ENCODE measurements at places on chromosomes 2 and 18. TPM values are rescaled to one million over a fixed set of nuclear protein-coding genes. Genes with fewer than 3 reads are reported as not detected.

Gene TNFAIP6
- 1.9 TPM for total RNA-seq

Gene DSC2
- 5.1 TPM for total RNA-seq

Gene AQP12B
- total RNA-seq, result not detected

Gene OTOS
- not detected for total RNA-seq

Gene CCT7
- 237 TPM for total RNA-seq

Gene NAT8
- not detected for total RNA-seq

GRCh38 chr18:29172756-29173067 lies 995.8 kb upstream of the CDH2 start:
- DNase-seq, result no peak

DNA sequence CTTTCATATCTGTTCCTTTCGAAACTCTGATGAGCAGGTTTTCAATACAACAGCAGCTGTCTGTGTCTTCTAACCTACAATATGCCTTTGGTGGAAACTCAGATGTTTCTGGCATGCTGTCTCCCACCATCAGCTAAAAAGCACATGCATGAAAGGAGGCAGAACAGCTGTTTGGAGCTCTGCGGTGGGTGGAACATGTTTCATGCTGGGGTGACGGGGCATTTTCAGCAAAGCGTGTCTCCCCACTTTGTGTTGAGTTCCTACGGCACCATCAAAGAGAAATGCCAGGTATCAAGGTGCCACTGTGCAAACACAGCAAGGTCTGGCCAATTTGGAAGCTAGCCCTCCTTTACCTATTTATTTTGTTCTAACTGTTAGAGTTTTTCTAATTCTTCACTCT lies 290.1 kb downstream of the CLIP4 start:
- DNase-seq, result no peak

DNA sequence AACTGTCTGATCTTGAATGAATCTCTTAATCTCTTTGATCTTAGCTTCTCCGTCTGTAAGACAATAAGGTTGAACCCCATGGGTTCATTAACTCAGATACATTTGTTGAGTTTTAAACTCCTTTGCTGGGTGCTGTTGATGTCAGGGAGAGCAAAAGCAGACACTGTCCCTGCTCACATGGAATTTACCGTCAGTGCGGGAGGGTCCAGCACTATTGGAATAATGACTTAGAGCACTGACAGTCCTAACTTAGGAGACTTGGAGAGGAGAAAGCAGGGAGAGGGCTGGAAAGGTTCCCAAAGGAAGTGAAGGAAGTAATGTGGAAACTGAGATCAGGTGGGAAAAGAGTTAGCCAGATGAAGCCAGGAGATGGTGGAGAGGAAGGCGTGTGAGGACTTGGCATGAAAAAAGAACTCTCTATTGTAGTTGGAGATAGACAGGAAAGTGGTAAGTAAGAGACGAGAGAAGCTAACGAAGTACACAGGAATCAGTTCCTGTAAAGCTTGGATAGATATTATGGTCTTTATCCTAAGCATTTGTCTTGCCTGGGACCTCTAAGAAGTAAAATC lies 141.4 kb upstream of the SERTAD2 start:
- no peak for DNase-seq

- no peak for DNase-seq
Observed at GRCh38 chr2:52613064-52613463, 1154.5 kb upstream of the CHAC2 start.

- DNase-seq, result no peak
Observed at GRCh38 chr2:241061275-241061674, 40.8 kb downstream of the MTERF4 start.

DNA sequence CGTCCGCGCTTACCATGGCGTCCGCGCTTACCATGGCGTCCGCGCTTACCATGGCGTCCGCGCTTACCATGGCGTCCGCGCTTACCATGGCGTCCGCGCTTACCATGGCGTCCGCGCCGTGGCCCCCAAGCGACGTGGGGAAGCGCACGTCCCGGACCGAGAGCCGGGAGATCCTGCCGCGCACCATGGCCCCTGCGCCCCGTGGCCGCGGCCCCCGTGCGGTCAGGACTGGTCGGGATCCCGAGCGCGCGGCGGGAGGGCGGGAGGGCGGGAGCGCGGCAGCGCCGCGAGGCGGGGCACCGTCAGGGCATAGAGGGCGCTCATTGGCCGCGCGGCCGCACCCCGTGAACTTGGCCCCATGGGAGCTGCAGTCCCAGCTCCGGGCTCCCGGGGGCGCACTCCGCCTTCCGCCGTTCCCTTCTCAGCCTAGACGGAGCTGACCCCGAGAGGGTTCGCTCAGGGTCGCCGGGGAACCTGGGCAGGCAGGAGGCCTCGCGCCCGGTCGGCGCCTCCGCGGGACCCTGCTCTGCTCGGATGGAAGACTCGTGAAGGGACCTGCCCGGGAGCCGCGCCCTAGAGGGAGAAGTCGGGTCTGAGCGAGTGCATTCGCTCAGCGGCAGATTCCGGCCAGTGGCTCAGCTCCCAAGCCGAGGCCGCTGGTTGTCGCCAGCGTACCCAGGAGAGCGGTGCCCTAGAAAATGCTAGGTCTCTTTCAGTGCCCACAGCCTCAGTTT lies at the start of gene ENOSF1:
Gene ENOSF1 (minus strand): TSS at position 230 of the 734 bp plus-strand sequence. CDS start 43 bp downstream, at position 187.
- peak; percentile 90 for DNase-seq

GRCh38 chr2:113276761-113277425 lies 1.8 kb downstream of the PAX8 start:
- DNase-seq, result no peak

DNA sequence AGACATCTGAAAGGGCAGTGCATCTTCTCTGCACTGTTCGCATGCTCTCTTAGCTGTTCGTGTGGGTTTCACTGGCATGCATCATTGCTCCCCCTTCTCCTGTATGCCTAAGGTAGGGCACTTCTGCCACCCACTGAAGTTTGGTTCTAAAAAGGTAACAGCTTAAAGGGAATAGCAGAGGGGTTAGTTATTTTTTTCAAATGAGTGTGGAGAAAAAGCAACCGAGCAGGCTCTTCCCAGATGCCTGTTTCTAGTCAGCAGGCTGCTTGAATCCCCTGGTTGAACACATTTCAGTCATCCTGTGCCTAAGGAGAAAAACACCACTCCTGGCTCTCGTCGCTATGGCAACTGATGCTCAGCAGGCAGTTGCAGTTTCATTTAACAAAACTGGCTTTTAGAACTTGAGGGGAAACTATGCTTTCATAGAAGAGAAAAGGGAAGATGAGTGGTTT lies 69.8 kb upstream of the GALNT3 start:
- no peak for DNase-seq

DNA sequence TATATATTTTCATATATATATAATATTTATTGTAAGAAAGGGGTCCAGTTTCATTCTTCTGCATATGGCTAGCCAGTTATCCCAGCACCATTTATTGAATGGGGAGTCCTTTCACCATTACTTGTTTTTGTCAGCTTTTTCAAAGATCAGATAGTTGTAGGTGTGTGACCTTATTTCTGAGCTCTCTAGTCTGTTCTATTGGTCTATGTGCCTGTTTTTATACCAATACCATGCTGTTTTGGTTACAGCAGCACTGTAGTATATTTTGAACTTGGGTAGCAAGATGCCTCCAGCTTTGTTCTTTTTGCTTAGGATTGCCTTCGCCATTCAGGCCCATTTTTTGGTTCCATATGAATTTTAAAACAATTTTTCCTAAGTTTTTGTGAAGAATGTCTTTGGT lies 320.1 kb downstream of the CDH2 start:
- DNase-seq, result no peak

- DNase-seq, result no peak
Observed at GRCh38 chr2:198326431-198326830, 522.0 kb downstream of the PLCL1 start.

DNA sequence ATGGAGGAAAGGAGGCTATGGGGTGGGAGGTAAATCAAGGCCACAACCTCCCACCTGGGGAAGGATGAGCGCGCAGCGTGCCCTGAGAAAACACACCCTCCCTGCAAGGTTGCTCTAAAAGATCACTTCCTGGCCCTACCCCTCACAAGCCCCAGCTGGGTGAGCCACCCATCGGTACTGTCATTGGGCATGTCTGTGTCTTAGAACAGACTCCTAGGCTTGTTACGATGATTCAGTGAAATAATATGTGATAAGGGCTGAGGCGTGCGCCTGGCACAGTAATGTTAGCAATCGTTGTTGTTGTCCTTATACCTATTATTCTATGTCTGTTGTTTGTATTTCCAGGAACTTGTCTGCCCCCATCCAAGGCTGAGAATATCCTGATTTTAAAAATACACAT lies 175.1 kb downstream of the ZFP36L2 start:
- no peak for DNase-seq

DNA sequence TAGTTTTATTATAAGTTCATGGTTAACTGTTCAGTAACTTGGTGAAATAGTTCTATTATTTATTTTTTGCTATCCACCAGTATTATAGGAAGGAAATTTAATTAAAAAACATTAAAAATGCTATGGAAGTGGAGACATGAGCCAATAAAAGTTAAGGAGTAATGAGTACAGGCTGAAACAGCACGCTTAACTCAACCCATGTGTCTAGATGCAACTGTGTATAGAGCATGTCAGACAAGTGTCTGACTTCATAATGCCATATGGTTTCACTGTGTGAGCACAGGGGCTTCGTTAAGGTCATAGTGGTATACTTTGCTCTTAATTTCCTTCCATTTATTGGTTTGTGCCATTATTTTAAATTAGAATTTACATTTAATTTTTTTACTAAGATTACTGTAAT lies 566.8 kb upstream of the NRP2 start:
- no peak for DNase-seq

DNA sequence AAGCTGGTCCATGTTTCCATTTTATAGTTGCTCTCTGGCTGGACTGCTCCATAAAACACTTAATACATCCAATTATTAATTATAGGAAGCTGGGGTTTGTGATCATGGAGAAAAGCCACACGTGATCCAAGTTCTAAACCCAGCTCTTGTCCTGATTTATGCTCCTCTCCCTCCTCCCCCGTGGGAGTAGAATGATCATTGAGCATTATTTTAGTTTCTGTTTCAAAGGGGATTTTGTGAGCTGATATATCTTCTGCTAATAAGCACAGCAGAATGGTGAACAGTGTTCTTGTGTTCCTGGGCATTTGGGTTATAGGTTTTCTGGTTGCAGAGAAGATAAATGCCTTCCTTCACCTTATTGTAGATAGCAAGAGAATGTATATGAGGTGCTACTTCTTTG lies 135.7 kb upstream of the TMEM200C start:
- no peak for DNase-seq

- no peak for DNase-seq
Observed at GRCh38 chr2:45119855-45120254, 110.6 kb upstream of the SIX2 start.

DNA sequence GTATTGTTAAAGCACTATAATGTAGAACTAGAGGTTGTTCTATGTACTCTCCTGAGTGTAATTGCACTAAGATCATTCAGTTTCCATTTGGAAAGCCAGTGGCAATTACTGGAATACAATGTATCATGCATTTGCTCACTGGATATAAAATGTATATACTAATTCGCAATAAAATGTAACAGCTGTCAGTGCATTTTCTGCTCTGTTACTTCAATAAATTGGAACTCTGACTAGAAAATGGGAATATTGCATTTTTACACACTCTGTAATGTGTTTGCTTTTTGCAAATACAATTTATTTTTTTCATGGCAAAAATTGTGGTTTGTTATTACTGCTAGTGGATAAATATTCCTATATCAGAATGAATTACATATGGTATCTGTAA lies 893.8 kb upstream of the POU3F3 start:
- DNase-seq, result no peak

- DNase-seq, result no peak
Observed at GRCh38 chr2:17362956-17363355, 155.3 kb downstream of the RAD51AP2 start.

DNA sequence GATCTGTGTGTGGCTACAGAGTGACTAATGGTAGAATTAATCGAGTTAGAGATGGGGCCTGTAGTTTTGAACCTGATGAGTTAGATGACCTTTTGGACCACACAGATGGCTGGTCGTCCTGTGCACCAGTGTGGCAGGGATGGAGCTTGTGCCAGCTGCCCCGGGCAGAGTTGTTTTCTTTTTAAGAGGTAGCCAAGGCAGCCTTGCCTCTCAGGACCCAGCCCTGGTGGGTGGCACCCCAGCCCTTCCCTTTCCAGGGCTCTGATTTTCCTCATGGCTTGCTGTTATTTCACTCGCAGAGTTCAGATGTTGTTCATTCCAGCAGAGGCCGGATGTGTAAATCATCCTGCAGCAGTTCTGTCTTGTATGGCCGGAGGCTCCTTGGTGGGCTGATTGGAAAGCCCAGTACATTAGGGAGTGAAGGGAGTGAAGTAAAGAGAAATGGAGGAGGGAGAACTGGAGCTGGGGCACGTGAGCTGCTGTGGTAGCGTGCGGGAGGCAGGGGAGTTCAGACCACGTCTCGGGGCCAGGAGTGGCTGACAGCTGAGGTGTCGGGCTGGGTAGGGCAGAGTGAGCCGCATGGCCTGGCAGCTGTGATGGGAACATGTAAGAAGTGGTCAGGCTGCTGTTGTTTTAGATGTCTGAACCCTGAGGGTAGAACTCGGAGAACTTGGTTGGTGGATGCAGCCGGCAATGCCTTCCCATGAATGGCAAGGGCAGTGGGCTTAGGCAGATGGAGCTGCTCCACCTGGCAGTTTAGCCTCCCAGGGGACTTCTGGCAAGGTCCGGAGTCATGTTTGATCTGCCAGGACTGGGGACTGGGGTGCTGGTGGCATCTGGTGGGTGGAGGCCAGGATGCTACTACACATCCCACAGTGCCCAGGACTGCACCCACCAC lies 28.8 kb downstream of the ASAP2 start:
- no peak for DNase-seq

DNA sequence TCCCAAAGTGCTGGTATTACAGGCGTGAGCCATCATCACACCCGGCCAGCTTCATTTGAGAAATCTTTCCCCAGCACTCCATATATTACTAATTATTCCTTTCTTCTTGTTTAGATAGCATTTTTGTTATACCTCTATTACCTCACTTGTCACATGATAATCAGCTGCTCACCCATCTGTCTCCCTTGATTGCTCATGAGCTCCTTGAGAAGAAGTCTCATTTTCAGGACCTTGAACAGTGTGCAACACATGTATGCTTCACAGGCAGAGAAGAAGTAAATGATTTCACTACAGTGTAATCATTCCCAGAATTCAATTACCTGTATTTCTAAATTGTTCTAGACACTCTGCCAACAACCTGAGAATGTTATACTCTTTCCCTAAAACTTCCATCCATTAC lies 6.2 kb downstream of the PAIP2B start:
- no peak for DNase-seq

GRCh38 chr2:150485871-150486538 lies 1.5 kb downstream of the RND3 start:
- peak; percentile 87 for DNase-seq

DNA sequence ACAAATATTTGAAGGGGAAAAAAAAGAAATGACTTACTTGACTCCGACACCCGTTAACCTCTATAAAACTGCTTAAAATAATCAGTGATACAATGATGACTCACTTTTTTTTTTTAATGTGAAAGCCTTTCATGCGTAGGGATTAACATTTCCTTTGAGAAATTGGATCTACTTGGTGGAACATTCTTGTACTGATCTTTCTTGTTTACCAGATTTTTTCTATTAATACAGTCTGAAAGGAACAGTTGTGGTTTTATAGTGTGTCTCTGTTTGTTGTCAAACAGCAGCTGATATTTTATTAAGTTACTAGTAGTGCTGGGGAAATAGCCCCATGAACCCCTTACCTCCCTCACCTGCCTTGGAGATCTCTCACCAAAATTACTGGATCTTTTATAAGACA lies 40.2 kb upstream of the NEB start:
- DNase-seq, result no peak

GRCh38 chr2:73291461-73292315 lies 1.7 kb downstream of the EGR4 start:
- no peak for DNase-seq
